ENCODE measurements at places on chromosomes 11 and 22. TPM values are rescaled to one million over a fixed set of nuclear protein-coding genes. Genes with fewer than 3 reads are reported as not detected.

NPAS4 gene
- not detected for total RNA-seq

TRIM49 gene
- total RNA-seq = not detected

CFAP300 gene
- 5.9 TPM for total RNA-seq

PIH1D2 gene
- total RNA-seq = 1.3 TPM

PIM3 gene
- total RNA-seq = 34.0 TPM

UCP3 gene
- 1.7 TPM for total RNA-seq

SGSM1 gene
- 0.17 TPM for total RNA-seq

MN1 gene
- total RNA-seq = 3.0 TPM
